Left cardiac atrium (tissue), 4 donors: ENCODE measurements at places on chromosomes 5 and 9. TPM values are rescaled to one million over a fixed set of nuclear protein-coding genes. Genes with fewer than 3 reads are reported as not detected.

DNA sequence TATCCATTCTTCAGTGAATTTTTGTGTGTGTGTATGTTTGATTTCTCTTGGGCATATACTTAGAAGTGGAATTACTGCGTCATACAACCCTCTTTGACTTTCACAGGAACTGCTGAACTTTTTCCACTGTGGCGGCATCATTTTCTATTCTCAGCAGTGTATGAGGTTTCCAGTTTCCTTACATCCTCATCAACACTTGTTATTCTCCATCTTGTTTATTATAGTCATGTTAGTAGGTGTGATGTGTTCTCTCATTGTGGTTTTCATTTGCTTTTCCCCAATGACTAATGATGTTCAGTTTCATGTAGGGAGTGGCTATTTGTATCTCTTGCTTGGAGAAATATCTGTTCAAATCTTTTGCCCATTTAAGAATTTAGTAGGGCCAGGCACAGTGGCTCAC, 2.6 kb downstream of the ZNF79 start:
- no peak for DNase-seq

- no peak for DNase-seq
These were observed 100.0 kb upstream of the IFNK start for GRCh38 chr9:27423915-27424710.

The UBE2B gene
- 146 TPM for total RNA-seq

GRCh38 chr5:111950660-111951059, 193.7 kb upstream of the NREP start:
- no peak for DNase-seq

DNA sequence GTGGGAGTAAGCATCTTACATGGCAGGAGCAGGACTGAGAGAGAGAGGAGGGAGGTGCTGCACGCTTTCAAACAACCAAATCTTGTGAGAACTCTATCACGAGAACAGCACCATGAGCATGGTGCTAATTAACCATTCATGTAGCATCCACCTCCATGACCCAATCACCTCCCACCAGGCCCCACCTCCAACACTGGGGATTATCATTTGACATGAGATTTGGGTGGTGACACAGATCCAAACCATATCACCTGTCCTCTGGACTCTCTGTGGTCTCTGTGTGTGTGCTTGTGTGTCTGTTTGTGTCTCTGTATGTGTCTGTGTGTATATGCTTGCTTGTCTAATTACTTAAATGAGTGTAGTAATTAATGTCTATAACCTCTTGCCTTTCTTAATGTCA, 31.1 kb downstream of the SEC61B start:
- DNase-seq = no peak

DNA sequence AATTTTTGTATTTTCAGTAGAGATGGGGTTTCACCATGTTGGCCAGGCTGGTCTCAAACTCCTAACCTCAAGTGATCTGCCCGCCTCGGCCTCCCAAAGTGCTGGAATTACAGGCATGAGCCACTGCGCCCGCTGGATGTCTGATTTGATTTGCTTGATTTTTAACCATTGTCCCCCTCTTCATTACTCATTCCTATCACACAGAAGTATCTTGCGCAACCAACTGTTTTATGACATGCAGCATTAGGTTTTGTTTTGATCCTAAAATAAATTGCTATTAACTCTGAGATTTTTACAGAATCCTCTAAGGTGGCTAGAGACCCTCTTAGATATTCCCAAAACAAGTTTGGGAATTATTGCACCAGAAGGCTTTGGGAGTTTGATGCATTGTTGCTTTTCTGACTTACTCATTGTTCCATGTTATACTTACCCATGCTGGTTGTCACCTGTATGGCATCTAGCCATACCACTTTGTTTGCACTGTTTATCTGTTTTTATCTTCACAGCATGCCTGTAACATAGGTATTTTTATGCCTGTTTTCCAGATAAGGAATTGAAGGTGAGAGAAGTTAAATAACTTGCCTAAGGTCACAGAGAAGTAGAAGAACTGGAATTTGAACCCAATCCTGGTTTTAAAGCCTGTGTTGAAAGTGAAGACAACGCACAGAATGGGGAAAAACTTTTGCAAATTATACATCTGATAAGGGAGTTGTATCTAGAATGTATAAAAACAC, 35.9 kb upstream of the PWWP2A start:
- DNase-seq = no peak

GRCh38 chr5:66867618-66868322, 271.6 kb downstream of the MAST4 start:
- no peak for DNase-seq

The IFNA21 gene
- not detected for total RNA-seq

GRCh38 chr9:73371801-73372200, 220.1 kb downstream of the ANXA1 start:
- DNase-seq = no peak

GRCh38 chr5:106312360-106312759, 1358.4 kb downstream of the EFNA5 start:
- no peak for DNase-seq

- DNase-seq = no peak
These were observed 142.7 kb downstream of the PIP5K1B start for GRCh38 chr9:68847765-68848164.

DNA sequence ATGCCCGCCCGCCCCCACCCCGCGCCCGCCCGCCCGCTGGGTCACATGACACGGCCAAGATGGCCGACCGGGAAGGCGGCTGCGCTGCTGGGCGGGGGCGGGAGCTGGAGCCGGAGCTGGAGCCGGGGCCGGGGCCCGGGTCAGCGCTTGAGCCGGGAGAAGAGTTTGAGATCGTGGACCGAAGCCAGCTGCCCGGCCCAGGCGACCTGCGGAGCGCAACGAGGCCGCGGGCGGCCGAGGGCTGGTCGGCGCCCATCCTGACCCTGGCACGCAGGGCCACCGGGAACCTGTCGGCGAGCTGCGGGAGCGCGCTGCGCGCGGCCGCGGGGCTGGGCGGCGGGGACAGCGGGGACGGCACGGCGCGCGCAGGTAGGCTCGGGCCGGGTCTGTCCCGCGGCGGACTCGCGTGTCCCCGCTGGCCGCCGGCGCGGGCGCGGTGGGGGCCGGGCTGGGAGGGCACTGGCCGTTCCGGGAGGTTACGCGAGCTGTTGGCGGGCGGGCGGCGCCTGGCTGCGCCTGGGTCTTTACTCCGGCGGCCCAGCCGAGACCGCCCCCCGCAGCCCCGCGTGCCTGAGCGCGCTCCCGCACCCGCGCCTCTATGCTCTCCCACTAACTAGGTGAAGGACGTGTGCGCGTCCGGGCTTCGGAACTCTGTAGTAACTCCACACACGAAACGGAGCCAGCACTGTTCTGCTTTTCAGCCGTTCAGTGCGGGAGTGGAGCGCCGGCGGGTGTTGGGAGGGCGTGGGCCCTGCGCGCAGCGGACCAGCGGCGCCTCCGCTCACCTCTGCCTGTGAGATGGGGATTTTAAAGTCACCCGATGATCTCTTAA, at the start of gene RUFY1:
Gene RUFY1 (plus strand): TSS at position 44 of the 832 bp plus-strand sequence. CDS start 16 bp downstream, at position 60.
- DNase-seq = peak; percentile 86

The CCNO gene
- 0.16 TPM for total RNA-seq

- DNase-seq = no peak
These were observed 37.1 kb downstream of the NEUROG1 start for GRCh38 chr5:135498637-135498995.

DNA sequence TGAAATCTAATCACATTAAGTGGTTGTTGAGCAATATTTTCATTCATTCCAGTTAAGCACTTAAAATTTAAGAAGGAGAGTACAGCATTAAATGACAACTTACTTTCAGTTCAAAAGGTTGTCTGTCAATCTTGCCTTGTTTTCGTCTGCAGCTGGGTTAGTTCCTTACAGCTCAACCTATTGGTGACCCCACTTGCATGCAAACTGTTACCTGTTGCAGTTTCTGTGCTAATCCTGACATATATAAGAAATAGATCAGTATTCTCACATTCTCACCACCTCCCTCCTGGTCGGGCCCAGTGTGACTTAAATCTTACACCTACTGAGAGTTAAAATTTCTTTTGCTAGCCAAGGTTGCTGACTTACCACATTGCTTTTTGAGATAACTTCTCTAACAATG, 191.8 kb upstream of the SMC2 start:
- no peak for DNase-seq

DNA sequence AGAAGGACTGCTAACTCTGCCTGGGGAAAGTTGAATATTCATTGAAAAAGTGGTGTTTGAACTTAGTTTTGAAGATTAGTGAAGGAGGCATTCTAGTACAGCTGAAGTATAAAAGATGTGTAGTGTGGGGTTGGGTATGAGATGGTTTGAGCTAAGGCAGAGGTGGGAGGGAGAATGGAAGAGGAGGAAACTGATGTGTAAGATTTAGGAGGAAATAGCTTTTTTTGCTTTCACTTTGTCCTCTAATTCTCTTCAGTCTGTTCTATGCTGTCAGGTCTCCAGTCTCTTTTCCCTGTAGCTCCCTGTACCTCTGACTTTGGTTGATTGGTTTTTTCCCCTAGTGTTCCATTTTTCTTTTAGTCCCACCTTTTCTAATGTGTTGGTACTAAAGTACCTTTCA, 9.0 kb downstream of the CREBRF start:
- DNase-seq = no peak

DNA sequence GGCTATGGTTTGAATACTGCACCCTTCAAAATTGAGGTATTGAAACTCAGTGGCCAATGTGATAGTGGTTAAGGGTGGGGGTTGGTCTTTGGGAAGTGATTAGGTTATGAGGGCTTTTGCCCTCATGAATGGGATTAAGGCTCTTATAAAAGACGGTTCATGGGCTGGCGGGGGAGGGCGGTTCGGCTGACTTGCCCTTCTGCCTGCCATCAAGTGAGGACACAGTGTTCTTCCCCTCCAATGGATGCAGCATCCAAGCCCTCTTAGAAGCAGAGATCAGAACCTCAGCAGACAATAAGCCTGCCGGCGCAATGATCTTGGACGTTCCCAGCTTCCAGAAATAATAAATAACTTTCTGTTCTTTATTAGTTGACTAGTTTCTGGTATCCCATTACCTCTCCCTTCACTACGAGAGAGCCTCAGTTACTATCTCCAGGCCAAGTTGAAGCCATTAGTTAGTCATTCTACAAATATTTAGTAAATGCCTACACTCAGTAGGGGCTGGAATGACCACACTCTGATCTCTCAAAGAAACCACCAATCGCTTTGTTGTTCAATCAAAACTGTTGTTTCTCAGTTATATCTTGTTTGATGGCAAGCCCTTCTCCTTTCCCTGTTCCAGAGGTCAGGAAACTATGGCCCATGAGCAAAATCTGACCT, 219.3 kb downstream of the TSSK1B start:
- DNase-seq = no peak

DNA sequence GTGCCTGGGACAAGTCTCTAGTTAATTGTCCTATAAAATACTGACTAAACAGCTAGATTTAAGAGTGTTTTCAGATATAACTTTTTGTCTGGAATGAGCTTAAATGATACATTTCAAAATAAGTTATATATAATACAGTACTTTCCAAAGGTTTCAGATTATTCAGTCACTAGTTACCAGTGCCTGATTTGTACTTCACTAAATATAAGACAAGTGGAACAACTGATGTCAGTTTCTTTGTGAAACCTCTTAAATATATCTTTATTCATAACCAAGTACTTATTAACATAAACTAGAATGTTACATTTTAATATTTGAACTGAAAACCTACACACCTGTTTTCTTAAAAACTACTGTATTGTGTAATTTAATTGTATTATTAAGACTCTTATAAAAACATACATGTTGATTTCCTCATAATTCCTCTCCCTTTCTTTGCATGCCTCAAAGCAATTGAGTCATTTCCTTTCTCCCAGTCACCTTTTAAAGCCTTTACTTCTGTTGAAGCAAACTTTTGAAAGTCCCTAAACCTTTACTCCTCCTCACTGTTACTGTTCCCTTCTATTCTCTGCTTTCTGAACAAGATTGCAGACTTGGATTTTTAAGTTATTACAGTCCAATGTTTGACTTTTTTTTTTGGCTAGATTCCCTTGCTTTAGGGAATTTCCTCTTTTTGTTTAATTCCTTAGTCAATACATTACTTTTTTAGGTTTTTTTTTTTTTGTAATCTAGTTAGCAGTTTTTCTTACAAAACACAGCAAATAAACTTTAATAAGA, 8.7 kb upstream of the SEMA6A start:
- no peak for DNase-seq

The ZFP2 gene
- total RNA-seq = 1.2 TPM

DNA sequence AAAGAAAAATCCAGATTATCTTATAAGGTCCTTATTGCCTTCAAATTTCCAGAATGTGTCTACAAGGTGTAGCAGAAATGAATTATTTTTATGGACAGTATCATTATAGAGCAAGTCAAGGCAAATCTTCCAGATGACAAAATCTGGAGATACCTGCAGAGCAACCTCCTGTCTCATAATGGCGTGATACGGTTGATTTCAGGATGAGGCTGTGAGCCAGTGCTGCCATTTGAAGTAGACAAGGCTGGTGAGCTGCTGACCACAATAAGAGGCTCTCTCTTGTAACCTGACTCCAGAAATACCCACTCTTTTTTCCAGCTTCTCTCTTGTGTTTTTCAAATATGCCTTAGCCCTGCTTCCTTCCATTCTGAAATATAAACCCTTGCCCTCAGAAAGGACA, 108.2 kb downstream of the HTR1A start:
- no peak for DNase-seq

The MSMP gene
- not detected for total RNA-seq

The DMRTA1 gene
- 0.74 TPM for total RNA-seq

DNA sequence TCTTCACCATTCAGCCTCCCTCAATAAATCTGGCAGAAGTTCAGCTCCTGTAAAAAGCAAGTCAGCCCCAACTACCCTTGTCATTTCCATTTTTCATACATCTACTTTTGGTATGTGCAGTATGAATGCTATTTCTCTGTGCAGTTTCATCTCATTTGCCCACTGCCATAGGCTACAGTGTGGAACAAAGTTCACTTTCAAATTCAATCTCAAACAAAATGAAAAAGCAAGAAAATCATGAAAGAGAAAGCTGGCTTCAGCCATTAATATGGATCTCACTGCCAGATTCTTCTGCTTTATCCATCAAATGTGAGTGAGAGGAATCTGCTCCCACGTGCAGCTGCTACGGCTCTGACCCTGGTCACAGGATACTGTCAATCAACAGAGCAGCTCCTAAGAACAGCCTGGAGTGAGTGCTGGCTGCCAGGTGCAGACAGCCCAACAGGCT, 494.2 kb downstream of the ZNF608 start:
- DNase-seq = no peak

The FRMD3 gene
- 40.0 TPM for total RNA-seq

DNA sequence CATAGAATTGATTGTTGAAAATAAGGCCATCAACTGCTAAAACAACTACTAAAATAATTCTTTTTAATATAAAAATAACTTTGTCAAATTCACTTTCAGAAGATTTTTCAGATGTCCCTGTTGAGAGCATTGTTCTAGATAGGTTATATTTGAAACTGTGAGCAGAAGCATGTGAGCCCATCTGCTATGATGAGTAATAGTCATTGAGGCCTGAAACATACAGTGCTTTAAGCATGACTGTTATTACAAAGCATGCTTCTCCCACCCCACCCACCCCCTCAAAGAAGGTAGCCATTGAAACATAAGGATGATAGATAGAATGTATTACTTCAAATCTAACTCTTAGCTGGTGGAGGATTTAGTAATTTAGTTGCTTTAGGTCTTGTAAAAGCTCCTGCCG, 86.0 kb downstream of the UHRF2 start:
- DNase-seq = no peak

- no peak for DNase-seq
These were observed 209.7 kb downstream of the ESM1 start for GRCh38 chr5:54775645-54776044.
